Activated CD4-positive, alpha-beta T cell treated with anti-CD3 and anti-CD28 coated beads, Interleukin-2, amount 10 ng/mL, durations not matched to agents 24 days and 14 days (primary cell): ENCODE measurements at places on chromosomes 5 and 9. TPM values are rescaled to one million over a fixed set of nuclear protein-coding genes. Genes with fewer than 3 reads are reported as not detected.
A peak's percentile ranks its signal among the peaks of the same experiment; 100 is the strongest.

GRCh38 chr5:149646564-149646963, 65.3 kb downstream of the ARHGEF37 start:
- no peak for DNase-seq
- H3K27ac ChIP-seq: no peak overlapping the region
- no peaks in the 10 kb centered on the region for H3K27me3 ChIP-seq
- H3K4me1 ChIP-seq: no peaks in the 10 kb centered on the region
- H3K36me3 ChIP-seq: no peaks in the 10 kb centered on the region

DNA sequence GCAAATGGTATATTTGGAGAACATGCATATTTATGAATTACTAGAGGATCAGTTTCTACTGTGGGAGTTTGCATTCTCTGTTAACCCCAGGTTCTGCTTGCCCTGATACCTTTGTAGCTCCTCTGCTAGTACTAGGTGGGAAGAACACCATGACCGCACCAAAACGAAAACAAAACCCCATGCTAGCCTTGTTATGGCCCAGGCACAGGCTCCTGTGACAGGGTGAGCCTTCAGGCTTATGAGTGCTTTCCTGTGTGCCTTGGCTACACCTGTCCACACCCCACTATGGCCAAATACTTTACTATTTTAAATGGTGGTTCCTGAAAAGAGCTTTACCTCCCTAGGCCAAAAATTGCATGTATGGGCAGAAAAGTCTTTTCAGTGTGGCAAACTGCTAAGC, 94.8 kb downstream of the PPIC start:
- no peaks in the 10 kb centered on the region for H3K36me3 ChIP-seq
- DNase-seq: no peak
- no peak overlapping the region for H3K27ac ChIP-seq
- H3K27me3 ChIP-seq: no peaks in the 10 kb centered on the region

- no peak for DNase-seq
- H3K27me3 ChIP-seq: no peaks in the 10 kb centered on the region
- no peak overlapping the region for H3K4me3 ChIP-seq
- H3K36me3 ChIP-seq: peaks cover 19% of the 10 kb centered on the region
- H3K27ac ChIP-seq: no peak overlapping the region
Observed at GRCh38 chr9:112409758-112410157, 29.9 kb downstream of the HSDL2 start.

GRCh38 chr9:135792268-135793128, 90.5 kb downstream of the KCNT1 start:
- H3K27me3 ChIP-seq: no peaks in the 10 kb centered on the region
- H3K27ac ChIP-seq: no peak overlapping the region

DNA sequence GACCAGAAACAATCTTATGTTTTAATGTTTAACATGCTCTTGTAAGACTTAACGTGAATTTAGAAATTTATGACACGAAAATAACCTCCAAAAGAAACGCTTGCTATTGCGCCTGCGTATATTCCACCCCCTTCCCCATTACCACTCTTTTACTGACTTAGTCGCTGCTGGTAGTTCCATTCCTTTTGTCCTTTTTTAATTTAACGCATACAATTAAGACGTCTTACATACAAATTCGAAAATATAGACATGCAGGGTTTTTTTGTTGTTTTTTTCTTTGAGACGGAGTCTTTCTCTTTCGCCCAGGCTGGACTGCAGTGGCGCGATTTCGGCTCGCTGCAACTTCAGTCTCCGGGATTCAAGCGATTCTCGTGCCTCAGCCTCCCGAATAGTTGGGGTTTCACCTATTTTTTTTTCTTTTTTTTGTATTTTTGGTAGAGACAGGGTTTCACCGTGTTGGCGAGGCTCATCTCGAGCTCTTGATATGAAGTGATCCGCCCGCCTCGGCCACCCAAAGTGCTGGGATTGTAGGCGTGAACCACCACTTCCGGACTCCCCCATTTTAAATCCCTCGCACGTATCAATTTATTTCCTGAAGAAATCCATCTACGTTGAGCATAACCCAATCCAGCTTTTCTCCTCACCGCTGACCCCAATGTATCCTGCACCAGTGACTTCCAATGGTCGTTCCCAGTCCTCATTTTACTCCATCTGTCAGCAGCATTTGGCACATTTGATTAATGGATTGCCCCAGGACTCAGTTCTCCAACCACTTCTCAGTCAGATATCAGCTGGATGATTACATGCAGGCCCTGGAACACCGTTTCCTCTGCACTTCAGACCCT, 684 bp upstream of the MED7 start:
- peaks cover 34% of the 10 kb centered on the region for H3K36me3 ChIP-seq
- H3K4me1 ChIP-seq: peaks cover 47% of the 10 kb centered on the region
- no peaks in the 10 kb centered on the region for H3K27me3 ChIP-seq
- peak; percentile 85 for DNase-seq
- H3K4me3 ChIP-seq: peak overlapping the region; percentile 95

DNA sequence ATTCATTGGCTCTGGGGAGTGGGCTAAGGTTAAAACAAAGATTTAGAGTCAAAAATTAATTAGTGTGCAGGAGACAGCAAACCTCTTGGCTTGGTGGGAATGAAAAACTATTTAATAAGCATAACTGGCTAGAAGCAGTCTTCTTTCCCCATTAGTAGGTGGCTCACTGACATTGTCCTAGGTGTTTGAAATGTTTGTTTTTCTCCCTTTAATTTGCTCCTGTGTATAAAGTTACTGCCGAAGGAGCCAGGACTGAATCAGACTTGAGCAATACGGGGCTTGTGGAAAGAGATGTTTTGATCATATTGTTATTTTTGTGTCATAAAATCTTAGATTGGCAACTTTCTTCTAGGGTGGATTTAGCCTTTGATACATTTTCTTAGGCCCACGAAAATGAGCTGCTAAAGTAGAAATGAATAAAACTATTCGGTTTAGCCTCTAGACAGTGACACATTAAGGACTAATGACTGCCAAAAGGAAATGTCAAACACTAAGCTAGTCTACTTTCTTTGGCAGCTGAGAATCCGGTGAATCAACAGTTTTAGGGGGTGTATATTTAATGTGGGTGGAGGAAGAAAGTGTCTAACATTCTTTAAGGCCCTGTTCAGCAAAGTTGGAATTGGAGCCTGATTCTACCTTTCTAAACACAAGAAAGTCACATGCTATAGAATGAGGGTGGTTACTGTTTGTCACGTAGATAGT, 30.2 kb downstream of the LRRTM2 start:
- H3K4me1 ChIP-seq: peaks cover 8% of the 10 kb centered on the region
- H3K27ac ChIP-seq: no peak overlapping the region
- DNase-seq: no peak
- no peaks in the 10 kb centered on the region for H3K27me3 ChIP-seq
- H3K4me3 ChIP-seq: no peak overlapping the region

DNA sequence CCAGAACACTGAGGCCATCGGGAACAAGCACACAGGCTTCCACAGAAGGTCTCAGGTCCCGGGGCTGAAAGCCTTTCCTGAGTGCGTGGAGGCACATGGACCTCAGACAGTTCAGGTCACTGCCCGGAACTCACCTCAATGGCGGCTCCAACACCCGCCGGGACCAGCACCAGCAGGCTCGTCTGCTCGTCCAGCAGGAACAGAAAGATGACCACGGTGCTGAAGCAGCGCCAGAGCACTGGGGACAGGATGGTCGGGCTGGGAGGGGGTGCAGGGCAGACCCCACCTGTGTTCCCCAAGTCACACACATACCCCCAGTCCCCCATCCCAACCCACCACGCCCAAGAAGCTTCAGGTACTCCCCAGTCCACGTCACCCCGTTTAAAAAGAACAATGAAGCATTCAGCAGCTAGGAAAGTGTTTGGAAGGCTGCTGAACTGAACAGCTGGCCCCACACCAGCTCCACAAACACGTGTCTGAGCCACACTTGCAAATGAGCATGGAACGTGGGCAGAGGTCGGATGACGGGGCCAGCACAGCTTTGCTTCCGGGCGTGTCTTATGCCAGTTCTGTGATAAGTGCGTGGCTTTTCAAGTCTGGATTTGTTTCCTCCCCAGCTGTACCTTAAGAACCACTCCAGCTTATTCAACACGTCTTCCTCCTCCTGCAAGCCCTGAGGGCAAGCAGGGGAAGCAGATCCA, 14.6 kb downstream of the CLPTM1L start:
- no peaks in the 10 kb centered on the region for H3K27me3 ChIP-seq
- no peak overlapping the region for H3K27ac ChIP-seq
- no peak for DNase-seq

The TMEFF1 gene
- total RNA-seq: 0.16 TPM in 1 of 2 replicates, not detected in the other

The EPB41L4A gene
- total RNA-seq: not detected in 2 replicates
